NCI-H2227 treated with DMSO at 0.1 percent for 48 hours (cell line): ENCODE measurements at places on chromosomes 13 and 19.

GRCh38 chr13:39415008-39415802 is 187.8 kb downstream of the LHFPL6 start:
- DNase-seq: no peak

- no peak for DNase-seq
Observed at GRCh38 chr13:73616861-73617260, 517.3 kb downstream of the KLF12 start.

DNA sequence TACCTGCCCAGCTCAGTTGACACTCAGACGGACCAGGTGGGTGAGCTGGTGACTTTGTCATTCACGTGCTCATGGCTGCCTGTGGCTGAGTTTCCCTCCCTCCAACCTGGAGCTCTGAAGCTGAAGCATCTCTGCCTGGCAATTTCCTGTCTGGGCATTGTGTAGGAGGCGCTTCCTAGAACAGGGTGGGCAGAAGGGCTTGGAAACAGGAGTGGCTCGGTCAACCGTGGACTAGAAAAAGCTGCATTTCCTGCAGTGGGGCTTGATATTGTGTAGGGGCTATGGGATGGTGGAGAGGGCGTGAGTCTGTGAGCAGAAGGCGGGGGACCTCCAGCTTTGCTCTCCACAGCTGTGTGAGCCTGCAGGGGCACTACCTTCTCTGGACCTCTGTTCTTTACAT is 278.3 kb downstream of the TEX29 start:
- no peak for DNase-seq

DNA sequence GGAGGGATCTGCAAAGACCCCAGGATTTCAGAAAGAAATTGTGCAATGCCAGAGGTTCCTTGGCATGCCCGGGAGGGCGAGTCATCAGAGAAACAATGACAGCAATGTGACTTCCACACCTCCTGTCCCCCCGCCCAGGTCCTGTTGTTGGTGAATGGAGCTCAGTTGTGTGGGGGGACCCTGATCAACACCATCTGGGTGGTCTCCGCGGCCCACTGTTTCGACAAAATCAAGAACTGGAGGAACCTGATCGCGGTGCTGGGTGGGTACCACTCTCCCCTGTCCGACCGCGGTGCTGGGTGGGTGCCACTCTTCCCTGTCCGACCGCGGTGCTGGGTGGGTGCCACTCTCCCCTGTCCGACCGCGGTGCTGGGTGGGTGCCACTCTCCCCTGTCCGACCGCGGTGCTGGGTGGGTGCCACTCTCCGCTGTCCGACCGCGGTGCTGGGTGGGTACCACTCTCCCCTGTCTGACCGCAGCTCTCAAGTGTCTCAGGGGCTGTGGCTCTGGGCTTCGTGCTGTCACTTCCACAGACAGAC is 5.2 kb upstream of the F10 start:
- DNase-seq: no peak

- no peak for DNase-seq
Observed at GRCh38 chr13:100860866-100861265, 186.3 kb upstream of the TMTC4 start.

GRCh38 chr19:15372470-15372869 is 7.1 kb downstream of the AKAP8 start:
- no peak for DNase-seq

GRCh38 chr19:17097593-17098126 is 22.1 kb downstream of the MYO9B start:
- DNase-seq: no peak

GRCh38 chr13:58598241-58598640 is 966.7 kb downstream of the PCDH17 start:
- no peak for DNase-seq

DNA sequence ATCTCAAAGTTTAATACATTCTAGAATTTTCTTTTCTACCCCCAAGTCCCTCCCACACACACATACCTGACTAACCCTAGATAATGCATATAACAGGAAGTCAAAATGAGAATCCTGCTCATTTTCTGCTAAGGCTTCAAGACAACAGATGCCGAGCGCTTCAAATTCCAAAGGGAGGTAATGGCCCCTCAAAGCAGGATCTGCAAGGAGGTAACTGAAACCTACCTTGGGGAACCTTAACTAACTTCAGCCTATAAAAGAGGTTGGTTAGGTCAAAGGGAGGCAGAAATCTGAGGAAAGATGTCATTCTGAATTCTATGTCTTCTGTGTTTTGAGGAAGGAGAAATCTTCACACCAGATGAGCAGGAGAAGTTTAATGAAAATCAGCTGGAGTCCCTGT is 26.8 kb downstream of the EPSTI1 start:
- DNase-seq: no peak

- DNase-seq: no peak
Observed at GRCh38 chr13:47413112-47413511, 516.3 kb upstream of the HTR2A start.

- no peak for DNase-seq
Observed at GRCh38 chr19:48230555-48231129, 25.1 kb downstream of the CARD8 start.

DNA sequence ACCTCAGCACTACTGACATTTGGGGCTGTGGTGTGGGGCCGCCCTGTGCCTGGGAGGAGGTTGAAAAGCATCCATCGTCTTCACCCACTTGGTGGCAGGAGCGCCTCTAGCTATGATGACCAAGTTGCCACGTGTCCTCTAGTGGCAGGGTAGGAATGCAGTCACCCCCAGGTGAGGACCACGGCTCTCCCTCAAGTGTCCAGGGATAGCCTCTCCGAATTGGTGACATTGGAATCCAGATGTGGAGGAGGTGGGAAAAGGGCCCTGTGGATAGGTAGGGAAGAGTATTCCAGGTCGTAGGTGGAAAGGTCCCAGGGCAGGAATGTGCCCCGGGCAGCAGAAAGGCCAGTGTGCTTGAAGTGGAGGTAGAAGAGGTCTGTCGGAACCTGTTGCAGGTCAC is 37.6 kb downstream of the ARHGEF18 start:
- no peak for DNase-seq

DNA sequence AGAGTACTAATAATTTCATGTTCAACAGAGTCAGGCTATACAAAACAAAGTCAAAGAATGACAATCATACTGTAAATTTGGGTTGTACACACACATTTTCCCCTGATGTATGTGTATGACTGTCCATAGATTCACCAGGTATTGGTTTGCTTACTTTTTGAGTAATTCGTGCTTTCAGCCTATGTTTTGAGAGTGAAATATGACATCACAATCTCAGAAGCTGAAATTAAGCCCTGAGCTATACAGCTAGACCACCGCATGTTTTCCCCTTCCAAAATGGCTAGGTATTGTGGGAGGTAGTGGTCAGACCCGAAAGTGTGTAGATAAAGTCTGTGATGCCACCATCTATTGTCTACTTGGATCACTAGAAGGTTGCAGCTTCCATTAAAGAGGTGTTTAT is 102.8 kb downstream of the KATNAL1 start:
- DNase-seq: no peak

- DNase-seq: no peak
Observed at GRCh38 chr13:55497486-55497885, 1643.2 kb upstream of the PRR20A start.

- no peak for DNase-seq
Observed at GRCh38 chr19:8611391-8611876, 919 bp upstream of the ADAMTS10 start.

DNA sequence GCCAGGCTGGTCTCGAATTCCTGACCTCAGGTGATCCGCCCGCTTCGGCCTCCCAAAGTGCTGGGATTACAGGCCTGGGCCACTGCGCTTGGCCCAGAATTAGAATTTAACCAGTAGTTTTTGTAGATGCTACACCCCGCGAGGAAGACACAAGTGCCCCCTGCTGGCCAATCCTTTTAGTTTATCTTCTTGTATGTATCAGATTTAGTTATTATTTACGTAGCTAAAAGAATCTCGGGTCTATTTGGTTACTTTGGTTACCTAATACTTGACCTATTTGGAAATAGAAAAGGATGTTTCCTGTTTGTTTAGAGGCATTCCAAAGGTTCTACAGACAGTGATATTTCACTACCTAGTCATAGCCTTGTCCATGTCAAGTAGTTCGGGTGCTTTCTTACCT is 22.0 kb downstream of the MUC16 start:
- DNase-seq: no peak

- no peak for DNase-seq
Observed at GRCh38 chr13:102686024-102686423, 8.8 kb downstream of the METTL21C start.

DNA sequence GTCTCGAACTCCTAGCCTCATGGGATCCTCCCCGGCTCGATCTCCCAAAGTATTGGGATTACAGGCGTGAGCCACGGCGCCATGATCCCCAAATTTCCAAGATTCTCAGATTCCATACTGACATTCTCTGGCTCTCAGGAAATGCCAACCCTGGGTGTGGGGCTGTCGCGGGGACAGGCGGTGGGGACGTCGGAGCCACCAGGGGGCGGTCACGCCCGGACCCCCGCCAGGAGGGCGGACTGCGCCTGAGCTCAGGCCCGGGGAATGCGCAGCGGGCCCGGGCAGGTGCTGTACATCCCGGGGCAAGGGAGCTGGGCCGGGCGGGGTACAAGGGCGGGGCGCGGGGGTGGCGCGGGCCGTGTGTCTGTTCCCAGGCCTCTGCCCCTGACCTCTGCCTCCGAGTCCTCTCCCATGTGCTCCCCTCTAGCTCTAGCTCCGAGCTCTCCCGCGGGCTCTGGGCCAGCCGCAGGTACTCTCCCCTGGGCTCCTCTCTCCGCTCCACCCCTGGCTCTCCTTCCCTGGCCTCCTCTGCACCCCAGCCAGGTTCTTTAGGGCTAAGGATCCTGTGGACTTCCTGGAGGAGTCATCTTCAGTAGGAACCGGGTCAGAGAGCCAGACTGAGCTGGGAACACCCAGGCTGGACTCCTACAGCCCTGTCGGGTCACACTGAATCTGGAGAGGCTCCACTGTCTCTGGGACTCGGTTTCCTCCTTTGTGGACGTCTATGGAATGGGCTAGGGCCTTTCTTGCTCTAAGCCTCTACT is 2.4 kb downstream of the PPP1R13L start:
- DNase-seq: no peak

DNA sequence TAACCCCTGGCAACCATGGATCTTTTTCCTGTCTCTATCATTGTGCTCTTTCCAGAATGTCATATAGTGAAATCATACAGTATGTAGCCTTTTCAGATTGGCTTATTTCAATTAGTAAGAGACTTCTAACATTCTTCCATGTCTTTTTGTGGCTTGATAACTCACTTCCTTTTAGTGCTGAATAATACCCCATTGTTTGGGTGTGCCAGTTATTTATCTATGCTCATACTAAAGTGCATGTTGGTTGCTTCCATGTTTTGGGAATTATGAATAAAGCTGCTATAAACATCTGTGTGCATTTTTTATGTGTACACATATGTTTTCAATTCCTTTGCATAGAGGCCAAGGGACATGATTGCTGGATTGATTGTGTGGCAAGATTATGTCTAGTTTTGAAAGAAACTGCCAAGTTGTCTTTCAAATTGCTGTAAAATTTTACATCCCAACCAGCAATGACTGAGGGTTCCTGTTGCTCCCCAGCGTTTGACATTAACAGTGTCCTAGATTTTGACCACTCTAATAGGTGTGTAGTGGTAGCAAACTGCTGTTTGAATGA is 358.9 kb downstream of the ITGBL1 start:
- DNase-seq: no peak

DNA sequence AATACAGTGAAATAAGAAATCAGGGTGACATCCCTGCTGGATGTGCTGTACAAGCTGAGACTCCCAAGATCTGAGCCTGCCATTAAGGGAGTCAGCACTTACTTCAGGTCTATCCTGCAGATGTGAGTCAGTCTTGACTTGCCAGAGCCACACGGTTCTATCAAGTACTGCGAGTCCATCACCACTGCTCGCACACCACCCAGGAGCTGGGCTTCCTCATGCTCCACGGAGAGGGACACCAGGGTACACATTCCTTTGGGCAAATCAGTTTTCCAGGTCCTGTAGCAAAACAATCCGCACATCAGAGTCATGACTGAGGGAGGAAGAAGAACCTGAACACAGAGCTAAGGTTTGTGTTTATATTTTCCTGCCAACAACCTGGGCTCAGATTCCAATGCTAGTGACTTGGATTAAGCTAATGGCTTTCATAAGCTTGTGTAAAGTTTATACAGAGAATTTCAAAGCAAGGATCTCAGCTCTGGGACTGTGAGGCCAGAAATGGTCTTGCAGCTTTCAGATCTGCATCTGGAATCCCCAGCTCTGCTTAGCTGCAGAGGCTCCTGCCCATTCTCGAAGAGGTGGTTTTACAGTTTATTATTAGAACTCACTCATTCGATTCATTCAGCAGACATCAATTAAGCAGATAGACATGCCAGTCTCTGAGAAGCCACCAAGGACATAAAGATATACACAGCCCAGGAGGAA is 90.6 kb downstream of the KL start:
- no peak for DNase-seq

DNA sequence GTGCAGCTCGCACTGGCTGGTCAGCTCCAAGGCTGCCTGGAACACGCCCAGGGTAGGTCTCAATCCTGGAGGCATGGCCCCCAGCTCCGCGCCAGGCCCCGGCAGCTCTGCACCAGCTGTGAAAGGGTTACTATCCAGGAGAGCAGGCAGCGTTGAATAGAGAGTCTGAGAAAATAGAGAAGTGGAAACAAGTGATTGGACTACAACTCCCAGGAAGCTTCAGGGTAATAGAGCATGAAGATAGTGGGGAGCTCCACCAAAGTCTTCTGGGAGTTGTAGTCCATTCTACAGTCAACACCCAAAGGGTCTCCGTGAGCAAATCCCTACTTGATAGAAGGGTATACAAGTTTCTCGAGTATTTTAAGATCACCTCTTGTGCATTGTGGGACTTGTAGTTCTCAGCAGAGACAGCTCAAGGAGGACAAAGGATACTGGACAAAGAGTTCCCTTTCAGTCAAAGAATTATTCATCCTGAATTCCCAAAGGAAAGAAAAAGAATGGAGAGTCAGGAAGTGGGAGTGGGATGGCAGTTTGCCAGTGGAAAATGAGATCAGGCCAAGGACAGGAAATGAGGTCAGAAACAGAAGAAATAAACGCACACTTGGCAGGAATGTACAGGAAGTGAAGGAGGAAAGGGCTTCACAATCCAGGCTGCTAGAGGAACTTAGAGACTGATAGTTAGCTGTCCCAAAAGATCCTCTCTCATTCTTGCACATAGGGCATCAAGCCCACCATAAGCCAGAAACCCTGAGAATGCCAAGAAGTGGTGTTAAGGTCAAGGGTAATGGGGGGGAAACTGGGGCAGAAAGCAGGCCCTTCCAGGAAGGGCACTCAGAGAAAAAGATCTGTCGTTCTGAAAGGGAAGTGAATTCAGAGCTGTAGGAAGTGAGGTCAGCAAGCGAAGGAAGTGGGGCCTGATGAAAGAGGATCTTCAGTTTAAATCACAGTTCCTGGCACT is 5.5 kb upstream of the MAMSTR start:
- DNase-seq: no peak

GRCh38 chr19:44112802-44113137 is 429 bp upstream of the ZNF225 start:
- no peak for DNase-seq

- no peak for DNase-seq
Observed at GRCh38 chr13:93254775-93255174, 28.2 kb downstream of the GPC6 start.

GRCh38 chr13:24610956-24611355 is 69.3 kb upstream of the ATP12A start:
- DNase-seq: no peak

DNA sequence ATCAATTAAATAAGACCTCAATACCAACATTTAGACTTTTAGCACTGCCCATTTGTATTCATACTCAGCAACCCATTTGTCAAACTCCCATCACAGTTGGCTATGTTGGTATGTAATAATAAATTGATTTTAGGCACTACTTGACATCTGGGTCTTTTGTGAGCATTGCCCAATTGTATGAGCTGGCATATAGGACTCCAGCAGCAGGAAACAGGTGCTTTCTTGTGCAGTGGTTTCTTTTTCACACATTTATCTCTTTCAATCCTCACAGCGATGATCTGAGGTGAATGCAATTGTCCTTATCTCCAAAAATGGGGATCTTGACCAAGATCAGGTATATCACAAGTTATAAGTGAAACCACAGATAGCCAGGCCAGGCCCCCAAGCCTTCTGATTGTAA is 96.9 kb upstream of the OXGR1 start:
- no peak for DNase-seq
